ENCODE measurements at places on chromosomes 12 and 14.

DNA sequence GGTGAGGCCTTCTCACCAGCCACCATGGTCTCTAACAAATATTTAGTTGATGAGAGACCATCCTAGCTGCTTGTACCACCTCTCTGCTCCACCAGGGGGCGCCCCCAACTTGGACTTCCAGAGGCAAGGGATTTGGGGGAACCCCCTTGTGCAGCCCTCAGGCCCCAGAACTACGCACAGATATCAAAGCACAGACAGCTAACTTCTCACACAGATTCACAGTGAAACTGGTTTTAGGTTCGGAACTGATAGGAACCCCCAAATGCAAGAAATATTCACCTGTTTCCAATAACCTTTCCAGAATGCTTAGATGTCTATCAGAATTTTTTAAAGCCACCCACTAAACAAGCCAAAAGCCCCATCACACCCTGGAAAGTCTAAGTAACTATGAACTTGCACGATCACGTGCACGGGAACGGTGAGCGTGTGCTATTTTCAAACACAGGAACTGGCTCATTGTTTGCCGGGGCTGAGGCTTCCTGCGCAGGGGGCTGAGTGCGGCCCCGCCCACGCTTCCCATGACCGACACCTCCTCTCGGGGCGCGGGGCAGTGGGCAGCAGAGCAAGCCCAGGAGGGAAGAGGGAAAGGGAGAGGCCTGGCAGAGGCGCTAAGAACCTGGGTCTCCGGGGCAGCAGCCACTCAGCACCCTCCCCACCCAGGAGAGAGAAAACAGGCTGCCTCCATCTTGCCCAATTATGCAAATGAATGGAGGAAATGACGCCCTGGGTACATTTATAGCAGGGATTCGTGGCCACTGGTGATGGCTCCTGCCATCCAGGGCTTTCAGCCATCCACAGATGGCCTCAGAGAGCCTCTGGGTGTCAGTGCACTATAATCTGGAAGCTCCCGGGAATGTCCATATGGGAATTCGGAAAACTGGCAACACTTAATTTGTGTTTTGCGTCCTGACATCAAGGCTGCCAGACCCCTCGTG lies 79.4 kb upstream of the GPR68 start:
- DNase-seq = peak; percentile 97

- DNase-seq = no peak
These were observed 24.9 kb downstream of the EGLN3 start for GRCh38 chr14:33925946-33926345.

- peak; percentile 74 for DNase-seq
These were observed 21.7 kb downstream of the GNS start for GRCh38 chr12:64737539-64737938.

GRCh38 chr12:91874086-91874865 lies 271.4 kb downstream of the BTG1 start:
- DNase-seq = peak; percentile 53

DNA sequence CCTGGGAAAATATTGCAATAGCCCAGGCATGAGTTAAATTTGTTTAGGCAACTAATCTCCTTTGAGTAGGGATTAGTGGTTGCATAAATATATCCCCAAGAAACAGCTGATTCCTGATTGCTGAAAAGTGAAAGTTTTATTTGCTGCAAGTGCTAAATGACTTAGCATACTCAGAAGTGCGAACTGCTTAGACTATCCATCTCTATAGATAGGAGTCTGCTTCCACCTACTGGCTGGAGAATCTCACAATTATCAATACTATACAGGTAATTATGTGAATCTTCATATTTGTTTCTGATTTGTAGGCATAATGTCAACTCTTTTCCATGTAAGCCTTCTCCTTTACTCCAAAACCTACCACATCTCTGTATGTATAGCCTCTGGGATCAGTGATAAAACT lies 12.0 kb upstream of the SLCO1B3 start:
- DNase-seq = no peak

DNA sequence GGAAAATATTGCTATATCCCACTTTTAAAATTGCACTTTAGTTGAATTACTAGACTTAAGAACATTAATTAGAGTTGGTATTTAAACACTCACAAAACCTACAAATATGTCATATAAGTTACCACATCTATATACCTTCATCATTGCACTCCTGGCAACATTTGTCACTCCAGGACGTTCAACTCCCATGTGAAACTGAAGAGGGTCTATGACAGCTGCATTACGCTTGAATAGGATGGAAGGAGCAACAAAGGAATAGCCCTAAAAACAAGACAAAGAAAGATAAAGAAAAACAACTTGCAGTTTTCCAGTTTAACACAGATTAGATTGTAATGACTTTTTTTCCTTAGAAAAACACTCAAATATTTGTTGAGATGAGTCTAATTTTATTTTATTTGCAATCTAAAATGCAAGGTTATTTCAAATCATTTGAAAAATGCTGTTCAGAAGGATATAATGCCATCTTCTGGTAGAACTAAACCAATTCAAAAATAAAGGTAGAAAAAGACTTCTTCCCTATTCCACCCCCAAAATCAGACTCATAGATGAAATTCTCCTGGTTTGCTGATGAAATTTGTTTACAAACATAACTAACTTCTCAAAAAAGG lies 84.3 kb upstream of the TTC7B start:
- no peak for DNase-seq

GRCh38 chr12:109434582-109434981 lies 42.5 kb downstream of the KCTD10 start:
- no peak for DNase-seq

- DNase-seq = peak; percentile 67
These were observed 345.9 kb downstream of the BCL11B start for GRCh38 chr14:98926146-98926545.

- no peak for DNase-seq
These were observed 13.9 kb downstream of the ASPG start for GRCh38 chr14:104099096-104100041.

DNA sequence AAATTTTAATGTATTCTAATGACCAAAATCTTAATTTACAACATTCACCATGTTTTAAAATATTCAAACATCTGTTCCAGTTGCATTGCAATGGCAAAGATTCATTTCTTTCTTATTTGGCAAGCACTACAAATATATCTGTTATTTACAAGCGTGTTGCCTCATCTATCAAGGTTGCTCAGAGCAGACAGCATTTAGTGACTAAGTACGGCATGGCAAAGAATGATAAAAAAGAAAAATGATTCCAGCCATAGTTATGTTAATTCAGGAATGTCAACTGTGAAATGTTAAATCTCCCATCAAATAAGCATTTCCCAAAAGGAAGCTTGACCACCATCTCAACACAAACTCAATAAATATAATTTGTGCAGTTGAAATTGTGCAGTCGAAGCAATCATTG lies 312.1 kb downstream of the SEC23A start:
- no peak for DNase-seq

- peak; percentile 15 for DNase-seq
These were observed 541.1 kb downstream of the AACS start for GRCh38 chr12:125606312-125606711.

DNA sequence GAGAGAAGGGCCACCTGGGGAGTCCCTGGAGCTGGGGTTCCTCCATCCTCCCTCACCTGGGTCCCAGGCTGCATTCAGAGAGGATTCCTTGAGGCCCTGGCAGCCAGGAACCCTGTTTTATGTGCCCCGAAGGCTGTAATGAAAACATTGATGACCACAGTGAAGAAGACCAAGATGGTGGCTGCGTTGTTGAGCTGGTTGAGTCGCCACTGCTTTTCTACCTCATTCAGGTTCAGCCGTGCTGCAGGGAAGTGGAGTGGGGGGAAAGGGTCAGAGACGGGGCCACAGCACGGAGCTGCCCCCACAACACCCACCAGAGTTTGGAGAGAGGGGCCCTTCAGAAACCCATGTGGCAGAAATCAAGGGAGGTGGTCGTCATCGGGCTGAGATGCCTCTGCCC lies 98.1 kb downstream of the NINJ2 start:
- no peak for DNase-seq

DNA sequence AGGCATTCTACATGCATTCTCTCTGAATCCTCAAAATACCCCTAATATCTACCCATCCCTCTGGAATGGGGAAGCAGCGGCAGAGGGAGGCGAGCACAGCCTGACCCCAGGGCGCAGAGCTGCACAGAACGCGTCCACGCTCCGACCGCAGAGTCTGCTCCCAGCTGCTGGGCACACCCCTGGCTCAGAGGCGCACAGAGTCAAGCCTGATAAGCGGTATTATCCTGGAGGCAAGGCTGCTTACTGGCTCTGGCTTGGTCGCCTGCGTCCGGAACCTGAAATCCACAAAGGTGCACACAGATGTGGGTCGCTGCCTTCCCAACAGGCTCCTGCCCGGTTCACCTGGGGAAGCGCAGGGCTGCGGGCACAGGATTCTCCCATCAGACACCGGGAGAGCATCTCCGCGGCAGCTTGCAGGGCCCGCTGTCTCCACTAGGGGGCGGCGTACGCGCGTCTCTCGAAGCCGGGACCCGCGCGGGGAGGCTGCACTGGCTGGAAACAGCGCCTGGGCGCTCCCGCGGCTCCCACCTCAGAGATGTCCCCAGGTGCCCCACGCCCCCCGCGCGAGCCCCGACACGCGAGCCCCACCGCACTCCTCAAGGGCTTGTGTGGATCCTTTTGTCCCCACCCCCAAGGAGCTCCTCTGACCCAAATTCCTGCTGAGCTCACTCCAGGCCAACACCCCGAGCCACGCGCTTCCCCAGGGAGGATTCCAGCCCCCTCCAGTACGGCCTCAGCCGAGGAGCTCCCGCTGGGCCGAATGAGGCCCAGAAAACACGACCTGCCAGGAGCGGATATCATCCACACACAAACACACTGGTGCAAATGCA lies 120.1 kb upstream of the FZD10 start:
- DNase-seq = peak; percentile 79

DNA sequence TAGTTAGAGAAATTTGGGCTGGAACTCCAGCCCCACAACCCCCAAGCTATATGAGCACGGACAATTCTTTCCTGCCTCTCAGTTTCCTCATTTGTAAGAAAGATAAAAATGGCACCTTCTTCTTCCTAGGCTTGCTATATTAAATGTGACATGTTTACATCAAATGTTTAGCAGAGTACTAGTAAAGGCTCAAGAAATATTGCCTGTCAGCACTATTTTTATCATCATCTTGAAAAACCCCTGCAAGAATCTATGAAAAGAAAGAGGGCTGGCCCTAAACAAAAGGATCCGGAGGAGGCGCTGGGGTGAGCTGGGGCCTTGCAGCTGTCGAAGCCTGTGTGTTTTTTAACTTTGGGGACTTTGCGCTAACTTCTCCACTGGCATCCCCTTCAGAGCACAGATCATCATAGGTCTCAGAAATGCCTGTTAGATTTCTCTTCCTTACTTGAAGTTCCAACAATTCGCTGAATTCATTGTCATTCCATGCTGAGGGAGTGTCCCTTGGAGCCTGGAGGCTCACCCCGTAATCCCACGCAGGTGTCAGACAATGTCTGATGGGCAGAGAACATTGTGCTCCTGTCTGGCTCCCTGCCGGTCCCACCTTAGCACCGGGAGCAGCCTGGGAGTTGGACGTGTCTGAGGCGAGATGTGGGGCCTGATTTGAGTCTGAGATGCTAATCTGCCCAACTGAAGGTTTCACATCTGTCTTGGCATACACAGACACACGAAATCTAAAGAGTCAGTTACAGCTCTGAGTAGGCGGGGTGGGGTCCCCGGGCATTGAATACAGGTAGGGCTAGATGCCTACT lies 206.8 kb downstream of the NUAK1 start:
- DNase-seq = no peak

- DNase-seq = peak; percentile 66
These were observed 82.6 kb upstream of the GTF2A1 start for GRCh38 chr14:81303258-81303935.

DNA sequence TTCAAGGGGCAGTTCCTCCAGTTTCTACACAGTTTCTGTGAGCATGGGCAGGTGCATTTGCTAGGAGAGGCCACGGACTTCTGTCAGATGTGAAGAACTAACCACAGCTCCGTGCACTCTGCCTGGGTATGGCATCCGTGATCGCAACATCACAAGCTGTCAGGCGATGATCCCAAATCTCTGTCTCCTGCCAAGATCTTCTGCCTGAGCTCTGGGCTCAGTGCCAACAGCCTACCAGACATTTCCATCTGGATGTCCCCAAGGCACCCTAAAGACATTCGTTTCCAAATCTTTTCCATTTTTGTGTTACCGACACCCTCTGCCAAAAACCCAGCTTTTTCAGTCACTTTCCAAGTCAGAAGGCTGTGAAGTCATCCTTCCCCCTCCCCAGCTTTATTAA lies 292.1 kb downstream of the GLT1D1 start:
- no peak for DNase-seq

GRCh38 chr14:91119556-91120311 lies 5.9 kb downstream of the DGLUCY start:
- no peak for DNase-seq

DNA sequence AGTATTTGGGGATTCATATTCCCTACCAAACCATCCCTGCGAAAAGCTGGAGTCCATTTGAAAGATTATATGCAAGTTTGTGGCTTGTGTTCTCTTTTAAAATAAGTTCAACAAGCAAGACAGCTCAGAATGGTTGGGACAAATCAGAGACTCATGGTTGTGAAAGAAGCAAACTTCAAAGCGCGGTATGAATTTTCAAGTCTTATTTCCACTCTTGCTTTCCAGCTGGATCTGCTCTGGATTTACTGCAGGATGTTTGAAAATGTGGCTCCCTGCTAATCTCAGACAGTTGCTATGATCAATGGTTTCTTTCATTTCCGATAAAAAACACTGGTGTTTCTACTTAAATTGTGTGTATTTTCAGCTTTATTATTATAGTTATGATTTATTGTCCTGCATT lies 477.5 kb downstream of the RAD51B start:
- DNase-seq = no peak

Data from activated CD4-positive, alpha-beta T cell treated with anti-CD3 and anti-CD28 coated beads, Interleukin-2, amount 10 ng/mL, durations not matched to agents 24 days and 14 days (primary cell).